ENCODE measurements at places on chromosomes 6 and 20.

DNA sequence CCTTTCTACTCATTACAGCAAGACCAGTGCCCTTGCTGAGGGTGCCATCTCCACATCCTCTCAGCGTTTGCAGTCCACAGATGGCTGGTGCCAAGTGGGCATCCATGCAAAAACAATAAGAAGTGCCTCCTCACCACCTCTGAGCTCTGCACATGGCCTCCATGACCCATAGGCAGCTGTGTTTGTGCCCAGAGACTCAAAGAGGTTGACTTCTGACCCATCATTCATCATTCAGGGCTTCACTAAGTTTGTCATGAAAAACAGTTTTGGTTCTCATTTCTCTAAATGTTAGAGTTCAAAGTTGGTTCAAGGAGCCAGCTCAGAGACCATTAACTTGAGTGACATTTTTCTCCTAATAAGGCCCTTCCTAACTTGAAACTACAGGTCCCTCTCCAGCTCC lies 512.6 kb upstream of the MAP3K7 start:
- DNase-seq, result no peak

DNA sequence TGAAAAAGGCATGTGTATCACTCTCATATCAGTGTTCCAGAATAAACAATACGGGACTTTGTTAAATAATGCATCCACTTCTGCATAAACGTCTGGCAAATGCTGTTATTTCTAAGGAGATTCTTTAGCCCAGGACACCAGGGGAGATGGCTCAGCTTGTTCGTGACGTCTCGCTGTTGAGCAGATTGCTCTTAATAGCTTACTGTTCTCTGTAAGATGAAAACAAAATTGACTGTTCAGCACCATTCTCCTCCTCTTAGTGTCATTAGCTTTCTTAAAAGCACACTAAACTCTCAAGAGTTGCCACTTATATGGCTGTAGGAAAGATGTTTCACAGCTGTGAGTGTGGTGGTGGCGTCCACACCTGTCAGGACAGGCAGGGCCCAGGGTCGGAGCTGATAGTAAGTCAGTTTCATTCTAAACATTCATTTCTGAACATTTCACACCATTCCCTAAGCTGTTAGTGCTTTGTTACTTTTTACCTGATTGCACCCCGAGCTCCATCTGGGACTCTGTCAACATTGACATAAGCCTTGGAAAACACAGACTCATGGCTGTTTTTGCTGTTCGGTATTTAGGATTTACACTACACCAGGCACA lies 132.1 kb downstream of the ZDHHC14 start:
- DNase-seq, result no peak

DNA sequence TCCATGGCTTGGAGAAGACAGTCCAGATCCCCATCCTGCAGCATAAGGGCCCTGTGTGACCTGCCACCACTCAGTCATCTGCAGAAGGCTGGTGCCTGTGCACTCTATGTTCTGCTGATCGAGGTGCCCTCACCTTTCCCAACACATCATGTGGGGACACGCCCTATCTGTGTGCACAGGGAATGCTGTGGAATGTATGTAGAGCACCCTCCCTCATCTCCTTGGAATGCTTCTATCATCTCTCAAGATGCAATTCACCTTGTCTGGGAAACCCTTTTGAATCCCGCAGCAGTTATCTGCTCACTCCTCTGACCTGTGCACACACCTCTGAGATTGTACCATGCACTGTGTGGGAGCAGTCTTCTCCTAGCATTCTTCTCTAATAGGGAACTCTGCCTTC lies 207.2 kb upstream of the SSTR4 start:
- no peak for DNase-seq

- DNase-seq, result no peak
These were observed 766 bp downstream of the SLC16A10 start for GRCh38 chr6:111087871-111088667.

DNA sequence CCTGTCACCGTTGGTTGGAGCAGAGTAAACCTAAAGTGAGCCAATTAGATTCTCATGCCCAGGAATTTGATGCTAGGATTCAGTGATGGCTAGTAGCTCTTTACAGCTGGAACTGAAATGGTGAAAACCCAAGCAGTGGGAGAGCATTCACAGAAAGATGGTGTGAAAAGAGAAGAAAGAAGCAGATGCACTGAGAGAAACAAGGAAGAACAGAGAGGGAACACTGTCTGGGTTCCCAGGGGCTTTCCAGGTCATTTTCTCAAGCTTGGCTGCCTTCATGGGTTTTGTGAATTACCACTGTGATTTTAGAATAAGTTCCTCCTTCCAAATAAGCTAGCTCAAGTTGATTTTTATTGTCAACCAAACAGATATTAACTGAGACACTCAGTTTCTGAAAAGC lies 104.1 kb upstream of the AKIRIN2 start:
- DNase-seq, result no peak

- DNase-seq, result no peak
These were observed 9.1 kb downstream of the FILIP1 start for GRCh38 chr6:75484535-75484934.

DNA sequence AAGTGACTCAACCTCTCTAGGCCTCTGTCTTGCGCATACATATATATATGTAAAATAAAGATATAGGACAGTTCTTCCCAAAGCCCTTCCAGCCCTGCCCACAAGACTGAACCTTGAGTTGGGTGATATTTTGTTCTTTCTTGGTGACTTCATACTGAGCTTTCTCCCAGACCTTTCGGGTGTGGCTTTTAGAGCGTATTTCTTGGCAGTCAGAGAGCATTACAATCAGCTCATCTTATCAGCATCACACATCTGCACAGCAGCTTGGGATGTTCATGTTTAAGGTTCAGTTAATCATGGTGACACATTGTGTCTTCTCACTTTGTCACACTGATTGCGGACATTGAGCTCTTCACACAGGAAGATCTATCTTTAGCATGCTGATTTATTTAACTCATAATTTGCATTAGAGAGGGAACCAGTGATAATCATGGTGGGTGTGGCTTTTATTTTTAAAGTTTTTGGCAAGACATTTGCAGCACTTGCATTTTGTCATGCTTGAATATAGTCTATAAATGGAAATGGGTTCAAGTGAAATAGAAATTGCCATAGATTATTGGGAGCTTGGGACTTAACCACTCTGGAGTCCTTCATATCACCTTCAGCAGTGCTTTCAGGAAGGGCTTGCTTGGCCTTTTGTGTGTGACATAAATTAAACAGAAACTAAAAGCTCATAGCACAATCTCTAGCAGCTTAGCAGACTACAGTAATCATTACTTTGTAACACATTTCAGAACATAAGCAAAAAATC lies 8.3 kb downstream of the KIF3B start:
- no peak for DNase-seq

GRCh38 chr6:35602133-35602946 lies 86.4 kb downstream of the FKBP5 start:
- DNase-seq, result no peak
